Motor neuron (in vitro differentiated cells): ENCODE measurements at places on chromosomes 3 and 15. TPM values are rescaled to one million over a fixed set of nuclear protein-coding genes. Genes with fewer than 3 reads are reported as not detected.

GRCh38 chr3:26018889-26019288 lies 229.0 kb downstream of the OXSM start:
- no peak for ATAC-seq

The SMCO1 gene
- total RNA-seq, result 0.28 and 0.49 TPM in 2 replicates

DNA sequence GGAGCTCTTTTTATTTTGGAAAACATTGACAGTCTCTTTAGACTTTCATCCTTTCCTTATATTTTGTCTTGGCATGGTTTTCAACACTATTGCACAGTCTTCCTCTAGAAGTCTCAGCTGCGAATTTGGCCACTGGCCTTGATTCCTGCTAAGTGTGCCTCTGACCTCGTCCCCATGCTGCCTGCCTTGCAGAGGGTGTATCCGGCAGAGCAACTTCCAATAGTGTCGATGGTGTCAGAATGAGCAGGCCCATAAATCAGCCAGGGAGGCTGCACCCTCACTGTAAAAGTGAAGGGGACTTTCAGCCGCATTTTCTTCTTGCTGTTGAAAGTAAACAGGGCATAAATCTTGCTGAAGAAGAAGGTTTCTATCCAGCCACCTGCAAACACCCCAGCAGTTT lies 336.7 kb upstream of the TRIM42 start:
- ATAC-seq, result no peak

GRCh38 chr15:22968366-22968765 lies 11.8 kb downstream of the CYFIP1 start:
- peak; percentile 82 for ATAC-seq

GRCh38 chr15:39874890-39875549 lies 45.0 kb downstream of the GPR176 start:
- no peak for ATAC-seq

DNA sequence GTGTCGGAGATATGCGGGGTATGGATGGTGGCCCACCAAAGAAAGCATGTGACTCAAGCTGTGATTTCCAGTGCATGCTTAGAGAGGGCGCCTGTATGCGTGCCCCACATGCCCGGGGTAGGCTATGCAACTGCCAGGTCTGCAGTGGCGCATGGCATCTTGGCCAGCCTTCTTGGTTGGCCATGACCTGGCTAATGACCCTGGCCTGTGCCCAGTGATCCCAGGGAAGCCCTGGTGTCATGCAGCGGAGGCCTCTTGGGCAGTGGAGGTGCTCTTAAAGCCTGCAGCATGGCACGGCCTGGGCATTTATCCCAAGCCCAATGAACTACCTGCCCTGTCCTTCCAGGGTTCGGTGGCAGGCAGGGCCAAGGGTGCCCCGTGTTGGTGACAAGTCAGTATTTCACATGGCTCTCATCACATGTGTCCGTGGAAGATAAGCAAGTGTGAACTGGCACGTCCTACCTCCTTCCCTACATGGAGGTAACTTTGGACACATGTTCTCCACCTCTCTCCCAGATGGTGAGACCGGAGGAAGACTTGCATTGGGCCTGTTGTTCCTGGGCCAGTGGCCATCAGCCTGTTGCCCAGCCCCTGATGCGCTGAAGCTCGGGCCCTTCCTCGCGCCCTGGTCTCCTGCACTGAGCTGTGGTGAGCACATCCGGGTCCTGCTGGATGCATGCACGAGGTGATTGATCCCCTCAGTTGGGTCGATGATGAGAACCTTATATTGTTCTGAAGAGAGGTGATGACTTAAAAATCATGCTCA lies 192.0 kb downstream of the UBE3A start:
- ATAC-seq, result no peak

The IFT57 gene
- total RNA-seq, result 25.1 and 27.2 TPM in 2 replicates

- no peak for ATAC-seq
These were observed 346.2 kb upstream of the ZNF717 start for GRCh38 chr3:76131396-76132153.

The GOLGA8K gene
- total RNA-seq, result 1.6 and 2.1 TPM in 2 replicates

DNA sequence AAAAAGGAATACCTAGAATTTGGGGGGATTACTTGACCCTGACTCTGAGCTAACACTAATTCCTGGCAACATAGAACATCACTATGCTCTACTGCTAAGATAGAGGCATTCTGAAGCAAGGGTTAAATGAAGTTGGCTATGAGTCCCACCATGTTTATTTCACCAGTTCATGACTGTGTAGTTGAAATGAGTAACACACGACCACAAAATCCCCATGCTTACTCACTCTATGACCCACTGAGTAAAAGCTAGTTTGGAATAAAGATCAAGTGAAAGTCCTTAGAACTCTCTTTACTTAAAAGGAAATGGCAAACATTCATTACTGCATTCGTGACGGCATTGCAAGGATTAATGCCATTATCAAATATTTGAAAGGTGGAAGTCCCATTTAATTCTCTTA lies 47.4 kb downstream of the MRPL46 start:
- no peak for ATAC-seq

DNA sequence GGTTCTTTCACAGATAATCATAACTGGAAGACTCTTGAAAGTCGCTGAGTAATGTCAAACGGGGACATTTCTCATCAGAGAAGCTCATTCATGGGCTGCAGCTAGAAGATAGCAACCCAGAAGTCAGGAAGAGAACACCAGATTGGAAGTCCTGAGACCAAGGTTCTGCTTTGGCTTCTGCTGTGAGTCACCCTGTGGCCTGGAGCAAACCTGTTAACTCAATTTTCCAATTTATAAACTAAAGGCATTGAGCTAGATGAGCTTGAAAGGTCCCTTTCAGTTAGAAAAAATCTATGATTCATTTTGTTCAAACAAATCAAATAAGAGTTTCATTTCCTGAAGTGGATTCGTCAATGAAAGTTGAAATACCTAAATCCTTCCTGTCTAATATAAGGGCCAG lies 402.2 kb downstream of the EPHB1 start:
- no peak for ATAC-seq

- peak; percentile 98 for ATAC-seq
These were observed 13.1 kb downstream of the SLC7A14 start for GRCh38 chr3:170572665-170573253.

The KLHL40 gene
- total RNA-seq, result not detected in 2 replicates

The CCR8 gene
- not detected in 2 replicates for total RNA-seq

DNA sequence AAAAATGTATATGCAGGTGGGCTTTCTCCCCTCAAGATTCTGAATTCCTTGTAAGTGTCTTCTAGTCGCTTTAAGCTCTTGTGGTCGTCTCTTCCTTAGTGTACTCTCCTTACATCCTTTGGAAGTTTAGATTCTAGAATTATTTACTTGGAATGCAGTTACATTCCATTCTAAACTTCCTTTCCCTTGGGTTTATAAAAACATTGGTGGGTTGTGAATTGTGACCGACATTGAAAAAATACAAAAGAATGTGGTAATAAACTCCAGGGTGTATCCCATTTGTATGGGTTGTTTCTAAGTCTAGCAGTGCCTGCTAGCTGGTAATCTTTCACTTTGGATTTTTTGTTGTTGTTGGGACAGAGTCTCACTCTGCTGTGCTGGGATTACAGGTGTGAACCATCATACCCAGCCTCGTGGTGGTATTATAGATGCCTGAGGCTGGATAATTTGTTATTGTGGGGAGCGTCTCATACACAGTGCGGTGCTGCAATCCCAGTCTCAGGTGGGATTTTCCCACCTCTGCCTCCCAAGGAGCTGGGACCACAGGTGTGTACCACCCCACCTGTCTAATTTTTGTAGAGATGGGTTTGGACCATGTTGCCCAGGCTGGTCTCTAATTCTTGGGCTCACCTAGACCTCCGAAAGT lies 9.1 kb downstream of the CHD2 start:
- ATAC-seq, result no peak

GRCh38 chr3:140731440-140732119 lies 53.7 kb downstream of the TRIM42 start:
- no peak for ATAC-seq

The CPEB1 gene
- 15.6 and 18.5 TPM in 2 replicates for total RNA-seq

The PROS1 gene
- 72.3 and 80.9 TPM in 2 replicates for total RNA-seq

DNA sequence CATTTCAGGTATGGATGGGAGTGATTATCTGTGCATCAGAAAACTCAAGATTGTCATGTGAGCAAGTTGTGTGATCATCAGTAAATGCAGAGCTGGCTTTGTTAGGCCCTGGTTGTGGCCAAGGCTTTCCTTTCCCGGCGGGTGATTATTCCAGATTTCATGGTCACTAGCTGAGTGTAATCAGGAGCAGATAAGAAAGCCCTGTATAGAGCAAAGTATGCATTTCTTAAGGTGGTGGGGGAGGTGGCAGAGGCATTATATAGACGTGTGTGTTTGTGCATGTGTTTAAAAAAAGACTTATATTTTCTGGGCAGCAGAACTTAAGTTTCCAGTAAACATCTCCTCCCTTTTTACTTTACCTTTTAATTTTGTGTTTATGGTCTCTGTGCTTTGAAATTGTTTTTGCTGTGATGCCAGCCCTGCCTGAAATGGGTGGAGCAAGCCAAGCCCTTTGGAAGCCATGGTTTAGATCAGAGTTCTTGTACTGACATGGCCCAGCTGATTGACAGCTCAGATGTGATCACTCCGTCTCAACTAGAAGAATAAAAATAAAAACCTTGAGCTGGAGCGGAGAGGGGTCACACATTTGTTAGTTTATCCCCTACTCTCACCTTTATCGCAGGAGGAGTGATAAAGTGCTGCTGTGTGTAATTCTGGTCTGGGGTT lies 22.2 kb downstream of the SMAD3 start:
- no peak for ATAC-seq

- ATAC-seq, result peak; percentile 41
These were observed 582.2 kb upstream of the PPP2R3A start for GRCh38 chr3:135383301-135383700.

DNA sequence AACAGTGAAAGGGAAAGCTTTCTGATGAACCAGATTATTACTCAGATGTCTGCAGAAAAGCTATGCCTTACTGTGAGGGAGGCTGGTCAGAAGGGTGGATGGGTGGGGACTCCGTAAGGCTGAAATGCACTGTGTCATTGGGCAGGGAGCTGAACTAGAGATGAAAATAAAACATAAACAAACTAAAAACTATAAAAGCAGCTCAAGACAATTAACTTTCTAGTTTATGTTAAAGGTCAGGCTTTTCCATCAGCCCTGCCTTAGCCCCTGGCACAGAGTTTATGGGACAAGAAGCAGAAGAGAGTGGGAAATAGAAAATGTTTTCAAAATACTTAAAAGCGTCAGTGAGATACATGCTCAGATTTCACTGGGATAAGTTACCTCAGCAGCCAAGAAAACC lies 310.0 kb upstream of the UBE2E2 start:
- ATAC-seq, result no peak

- no peak for ATAC-seq
These were observed 50.7 kb downstream of the CSNK1G1 start for GRCh38 chr15:64305261-64305660.

GRCh38 chr3:45682311-45682710 lies 6.9 kb upstream of the SACM1L start:
- ATAC-seq, result no peak

The IL16 gene
- 0.60 and 1.1 TPM in 2 replicates for total RNA-seq

DNA sequence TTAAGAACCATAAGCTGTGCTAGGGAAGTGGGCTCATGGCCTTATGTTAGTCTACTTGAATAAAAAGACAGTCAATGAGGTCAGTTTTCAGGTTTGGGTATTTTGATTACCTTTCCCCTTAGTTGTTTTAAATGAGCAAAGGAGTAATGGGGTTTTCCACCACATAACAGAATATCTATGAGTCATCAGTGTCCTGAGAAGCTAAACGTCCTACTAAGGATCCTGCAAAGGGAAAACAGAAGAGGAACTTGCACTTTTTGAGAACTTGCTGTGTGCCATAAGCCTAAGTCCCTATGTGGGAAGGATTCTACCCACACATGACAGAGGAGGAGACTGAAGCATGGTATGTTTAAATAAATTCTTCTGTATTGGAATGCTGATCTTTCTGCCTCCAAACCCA lies 292.8 kb upstream of the TMC3 start:
- ATAC-seq, result no peak

DNA sequence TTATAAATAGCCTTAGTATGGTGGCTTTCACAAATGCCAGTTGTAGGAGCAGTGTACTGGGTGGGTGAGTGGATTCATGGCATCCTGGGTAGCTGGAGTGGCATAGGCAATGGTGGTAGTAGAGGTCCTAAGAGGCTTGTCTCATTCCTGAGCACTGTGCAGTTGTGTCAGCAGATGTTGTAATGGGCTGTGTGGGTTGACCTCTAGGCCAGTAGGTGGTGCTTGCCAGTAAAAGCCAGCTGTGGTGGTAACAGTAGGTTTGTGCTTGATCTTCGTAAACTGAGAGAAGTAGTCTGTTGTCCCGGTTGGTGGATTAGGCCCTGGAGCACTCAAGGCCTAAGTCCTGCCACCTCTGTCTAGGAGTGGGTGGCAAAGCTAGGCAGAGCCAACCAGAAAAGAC lies 149.7 kb upstream of the SUCLG2 start:
- no peak for ATAC-seq

The UNC13C gene
- total RNA-seq, result 0.21 and 0.23 TPM in 2 replicates

- no peak for ATAC-seq
These were observed 29.5 kb upstream of the FAM3D start for GRCh38 chr3:58696093-58696492.

GRCh38 chr3:178297199-178297598 lies 239.0 kb upstream of the KCNMB2 start:
- no peak for ATAC-seq

The GREM1 gene
- total RNA-seq, result 0.13 and 0.69 TPM in 2 replicates

GRCh38 chr15:50144341-50145120 lies 25.5 kb upstream of the ATP8B4 start:
- ATAC-seq, result no peak

- ATAC-seq, result no peak
These were observed 76.9 kb upstream of the ABI3BP start for GRCh38 chr3:101069901-101070798.

DNA sequence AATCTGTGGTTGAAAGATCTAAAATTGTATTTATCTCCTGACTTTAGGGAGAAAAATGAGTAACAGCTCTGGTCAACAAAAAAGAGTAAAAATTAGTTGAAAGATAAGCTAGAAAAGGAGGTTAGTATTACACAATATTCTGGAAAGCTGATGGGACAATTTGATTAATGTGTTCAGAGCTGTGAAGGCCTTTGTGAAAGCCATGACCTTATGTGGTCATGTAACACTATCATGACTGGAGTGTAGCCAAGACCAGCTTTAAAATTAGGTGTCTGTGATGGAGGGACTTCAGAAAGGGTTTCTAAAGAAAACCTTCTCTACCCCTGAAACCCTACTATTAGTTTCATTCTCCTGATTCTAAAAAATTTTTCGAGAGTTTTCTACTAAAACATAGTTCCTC lies 127.2 kb downstream of the NFKBIZ start:
- ATAC-seq, result no peak

- ATAC-seq, result no peak
These were observed 2.6 kb upstream of the SKOR1 start for GRCh38 chr15:67822537-67823313.

DNA sequence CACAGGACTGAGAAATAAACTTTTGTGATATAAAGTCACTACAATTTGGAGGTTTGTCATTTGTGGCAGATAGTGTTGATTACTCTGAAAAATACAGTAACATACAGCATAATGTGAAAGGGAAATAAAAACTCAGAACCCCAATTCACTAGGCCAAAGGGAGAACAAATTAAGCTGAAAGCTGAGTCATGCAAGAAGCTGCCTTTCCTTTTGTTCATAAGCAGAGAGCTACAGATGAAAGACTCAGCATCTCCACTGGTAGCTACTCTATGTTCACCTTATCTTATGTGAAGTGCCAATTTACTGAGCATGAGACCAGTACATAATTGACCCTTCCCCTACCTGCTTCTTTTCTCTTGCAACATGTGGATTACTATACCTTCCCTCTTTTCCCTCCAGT lies 19.3 kb upstream of the SLTM start:
- no peak for ATAC-seq
